NCI-H510A treated with DMSO at 0.1 percent for 48 hours (cell line): ENCODE measurements at places on chromosomes 2 and 18.

GRCh38 chr2:110773401-110773921, 41.1 kb downstream of the ACOXL start:
- DNase-seq, result no peak

DNA sequence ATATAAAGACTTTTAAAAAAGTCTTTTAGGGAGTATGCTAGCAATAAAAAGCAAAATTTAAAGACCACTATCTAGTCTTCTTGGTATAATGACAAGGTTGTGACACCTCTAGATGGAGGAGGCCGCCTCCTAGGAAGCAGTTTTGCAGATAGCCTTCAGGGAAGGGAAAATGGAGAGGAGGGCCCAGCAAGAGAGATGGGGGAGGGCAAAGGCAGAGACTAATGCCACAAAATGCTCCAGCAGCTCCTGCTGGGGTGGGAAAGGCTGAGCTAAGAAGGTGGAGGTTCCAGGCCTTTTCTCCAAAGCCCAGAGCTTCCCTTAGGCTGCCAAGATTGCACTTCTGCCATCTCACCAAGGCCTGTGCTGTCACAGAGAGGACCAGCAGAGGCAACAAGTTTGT, 153.9 kb upstream of the THSD7B start:
- DNase-seq, result no peak

DNA sequence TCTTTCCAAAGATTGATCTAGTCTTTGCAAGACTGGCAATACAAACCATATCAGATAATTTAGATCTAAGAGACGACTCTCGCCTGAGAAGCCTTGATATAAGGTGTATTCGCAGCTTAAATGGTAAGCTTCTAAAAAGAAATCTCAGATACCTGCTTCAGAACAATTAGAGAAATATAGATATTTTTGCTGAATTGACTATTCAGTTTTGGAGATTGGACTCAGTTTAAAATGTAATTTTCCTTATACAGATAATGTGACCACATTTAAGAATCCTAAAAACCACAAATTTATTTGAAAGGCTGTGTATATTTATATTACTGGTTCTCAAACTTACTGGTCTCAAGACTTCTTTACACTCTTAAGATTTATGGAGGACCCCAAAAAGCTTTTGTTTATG, 15.4 kb downstream of the PAPOLG start:
- no peak for DNase-seq

DNA sequence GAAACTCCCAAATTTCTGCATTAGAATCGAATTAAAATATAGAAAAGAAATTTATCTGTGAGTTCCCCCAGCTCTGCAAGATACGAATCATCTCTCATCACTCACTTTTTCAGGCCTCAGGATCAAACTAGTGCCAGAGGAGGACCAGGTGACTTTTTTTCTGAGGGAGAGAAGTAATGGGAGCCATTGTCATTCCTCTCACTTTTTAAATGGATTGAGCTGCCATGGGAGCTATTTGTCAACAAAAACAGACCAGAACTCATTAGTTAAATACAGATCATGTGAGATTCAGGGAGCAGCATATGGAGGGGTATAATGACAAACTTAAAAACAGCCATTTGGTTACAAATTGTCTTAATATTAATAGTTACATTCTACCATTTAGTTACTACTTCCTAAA, 594.4 kb downstream of the DPP10 start:
- DNase-seq, result no peak

DNA sequence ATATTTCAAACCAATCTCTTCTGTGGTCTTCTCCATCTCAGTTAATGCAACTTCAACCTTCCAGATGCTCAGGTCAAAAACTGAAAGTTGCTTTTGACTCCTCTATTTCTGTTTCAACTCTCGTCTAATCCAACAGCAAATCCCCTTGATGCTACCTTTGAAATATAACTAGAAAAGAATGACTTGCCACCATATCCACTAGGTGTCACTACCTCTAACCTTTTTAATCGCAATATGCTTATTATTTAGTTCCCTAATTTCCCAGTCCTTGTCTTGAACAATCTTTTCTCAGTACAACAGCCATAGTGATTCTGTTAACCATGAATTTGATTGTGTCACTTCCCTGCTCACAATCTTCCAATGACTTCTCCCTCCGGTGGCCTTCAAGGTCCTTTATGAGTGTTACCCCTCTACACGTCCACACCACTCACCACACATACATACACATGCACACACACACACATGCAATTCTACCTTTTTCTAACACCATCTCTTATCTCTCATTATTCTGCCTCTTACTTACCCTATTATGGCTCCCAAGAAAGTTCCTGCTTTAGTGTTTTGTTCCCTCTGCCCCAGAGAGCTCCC, 245.5 kb upstream of the KCNJ3 start:
- DNase-seq, result no peak

DNA sequence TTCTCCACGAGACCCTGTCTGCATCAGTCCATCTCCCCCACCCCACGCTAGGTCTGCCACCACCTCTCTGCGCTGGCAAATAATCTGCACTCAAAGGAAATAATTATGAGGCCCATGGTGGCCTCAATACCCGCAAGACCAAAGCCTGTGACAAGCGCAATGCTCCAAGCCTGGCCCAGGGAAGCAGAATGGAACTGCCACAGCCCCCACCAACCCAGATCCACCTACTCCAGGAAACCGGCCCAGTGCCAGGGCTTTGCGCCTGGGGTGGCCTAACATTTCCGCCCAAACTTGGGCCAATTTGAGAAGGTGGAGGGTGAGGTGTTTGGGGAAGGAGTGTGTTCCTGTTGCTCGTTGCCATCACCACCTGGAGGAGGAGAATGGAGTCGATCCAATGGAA, 26.0 kb upstream of the ATOH8 start:
- no peak for DNase-seq

DNA sequence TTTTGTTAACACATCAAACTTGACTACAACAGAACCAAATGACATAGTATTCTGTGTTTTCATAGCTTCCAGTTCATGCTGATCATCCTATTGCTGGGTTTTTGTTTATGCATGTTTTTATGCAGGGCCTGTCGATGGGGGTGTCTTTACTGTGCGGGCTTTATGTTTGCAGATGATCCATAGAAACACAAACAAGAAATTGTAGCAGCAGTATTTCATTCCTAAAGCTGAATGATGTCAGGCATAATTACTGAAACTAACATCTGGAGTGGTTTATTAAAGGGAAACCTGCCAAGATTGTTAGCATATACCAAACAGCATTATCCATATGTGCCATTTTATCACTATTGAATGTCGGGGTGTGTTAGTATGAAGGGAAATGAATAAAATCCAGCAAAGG, 129.7 kb downstream of the PTPRM start:
- DNase-seq, result no peak
